ENCODE measurements at places on chromosomes 2 and 18. TPM values are rescaled to one million over a fixed set of nuclear protein-coding genes. Genes with fewer than 3 reads are reported as not detected.

- H3K27me3 ChIP-seq: no peaks in the 10 kb centered on the region
- no peak for DNase-seq
- H3K4me1 ChIP-seq: no peaks in the 10 kb centered on the region
- no peak overlapping the region for H3K27ac ChIP-seq
- H3K36me3 ChIP-seq: no peaks in the 10 kb centered on the region
Measured at GRCh38 chr2:153890576-153890975, 18.9 kb downstream of the GALNT13 start.

DNA sequence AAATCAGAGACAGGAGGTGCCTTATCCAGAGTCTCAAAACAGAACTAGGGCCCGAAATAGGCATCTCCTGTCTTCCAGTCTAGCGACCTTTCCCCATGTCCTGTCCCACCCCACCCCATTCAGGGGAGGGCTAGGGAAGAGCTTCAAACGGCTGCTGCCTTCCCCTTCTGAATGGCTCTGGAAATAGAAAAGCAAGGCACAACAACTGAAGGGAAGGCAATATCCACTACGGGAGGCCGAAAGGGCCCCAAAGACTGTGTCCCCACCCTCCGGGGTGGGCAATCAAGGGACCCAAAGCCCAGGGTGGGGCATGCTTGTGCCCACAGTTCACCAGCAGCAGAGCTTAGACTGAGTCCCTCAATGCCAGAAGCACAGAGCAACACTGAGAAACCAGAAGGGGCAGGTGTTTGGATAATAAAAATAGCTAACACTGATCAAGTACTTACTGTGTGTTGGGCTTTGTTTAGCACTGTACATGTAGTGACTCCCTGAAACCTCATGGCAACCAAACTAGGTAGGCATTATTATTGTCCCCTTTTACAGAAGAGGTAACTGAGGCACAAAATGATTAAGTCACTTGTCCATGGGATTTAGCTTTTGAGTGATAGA lies 38.5 kb downstream of the CYRIA start:
- H3K27me3 ChIP-seq: no peaks in the 10 kb centered on the region
- H3K27ac ChIP-seq: peak overlapping the region; percentile 56
- peaks cover 87% of the 10 kb centered on the region for H3K4me1 ChIP-seq
- DNase-seq: no peak

- H3K4me3 ChIP-seq: no peak overlapping the region
- H3K27ac ChIP-seq: peak overlapping the region; percentile 74
- peak; percentile 62 for DNase-seq
- H3K36me3 ChIP-seq: no peaks in the 10 kb centered on the region
- no peaks in the 10 kb centered on the region for H3K27me3 ChIP-seq
- H3K4me1 ChIP-seq: peaks cover 81% of the 10 kb centered on the region
Measured at GRCh38 chr2:47058003-47058931, 96.8 kb downstream of the STPG4 start.

PTH2R gene
- not detected for total RNA-seq

NRBP1 gene
- 138 TPM for total RNA-seq

GRCh38 chr18:25817546-25818237 lies 272.7 kb downstream of the SS18 start:
- DNase-seq: no peak
- no peak overlapping the region for H3K4me3 ChIP-seq
- no peak overlapping the region for H3K27ac ChIP-seq
- no peaks in the 10 kb centered on the region for H3K27me3 ChIP-seq
- no peaks in the 10 kb centered on the region for H3K4me1 ChIP-seq

DNA sequence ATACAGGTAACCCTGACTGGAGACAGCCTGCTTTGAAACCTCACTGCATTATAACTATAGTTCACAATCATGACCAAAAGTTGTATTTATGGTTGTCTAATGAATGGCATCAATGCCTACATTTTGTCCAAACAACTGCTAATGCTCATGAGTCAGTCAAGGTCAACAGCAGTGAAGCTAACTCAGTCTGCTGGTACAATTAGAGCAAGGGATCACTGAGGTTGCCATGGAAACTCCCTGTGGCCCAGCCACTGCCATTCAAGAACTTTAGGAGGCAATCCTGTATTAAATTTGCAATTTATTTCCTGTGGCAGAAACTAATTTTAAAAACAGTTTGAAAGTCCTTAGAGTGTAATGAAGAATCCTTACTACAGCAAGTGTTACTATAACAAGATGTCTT lies 185.1 kb upstream of the SMAD7 start:
- DNase-seq: no peak
- no peaks in the 10 kb centered on the region for H3K27me3 ChIP-seq
- H3K4me1 ChIP-seq: no peaks in the 10 kb centered on the region
- H3K36me3 ChIP-seq: no peaks in the 10 kb centered on the region
- H3K4me3 ChIP-seq: no peak overlapping the region

GRCh38 chr2:226495466-226496272 lies 304.0 kb downstream of the IRS1 start:
- no peak overlapping the region for H3K27ac ChIP-seq
- no peaks in the 10 kb centered on the region for H3K36me3 ChIP-seq
- H3K4me1 ChIP-seq: no peaks in the 10 kb centered on the region
- H3K27me3 ChIP-seq: no peaks in the 10 kb centered on the region

- no peaks in the 10 kb centered on the region for H3K27me3 ChIP-seq
- no peaks in the 10 kb centered on the region for H3K36me3 ChIP-seq
- no peak overlapping the region for H3K27ac ChIP-seq
- H3K4me3 ChIP-seq: no peak overlapping the region
- DNase-seq: no peak
- peaks cover 6% of the 10 kb centered on the region for H3K4me1 ChIP-seq
Measured at GRCh38 chr2:207337234-207338219, 171.8 kb upstream of the KLF7 start.

GRCh38 chr2:100902817-100903405 lies 83.0 kb downstream of the NPAS2 start:
- no peaks in the 10 kb centered on the region for H3K36me3 ChIP-seq
- H3K27me3 ChIP-seq: no peaks in the 10 kb centered on the region
- no peak overlapping the region for H3K27ac ChIP-seq

- H3K27me3 ChIP-seq: no peaks in the 10 kb centered on the region
- no peaks in the 10 kb centered on the region for H3K36me3 ChIP-seq
- peak overlapping the region; percentile 83 for H3K27ac ChIP-seq
- peak overlapping the region; percentile 92 for H3K4me3 ChIP-seq
- peak; percentile 79 for DNase-seq
Measured at GRCh38 chr18:13216711-13217465, 1.7 kb upstream of the LDLRAD4 start.

TBR1 gene
- not detected for total RNA-seq

GRCh38 chr2:168215813-168216212 lies 31.6 kb downstream of the STK39 start:
- DNase-seq: no peak
- peaks cover 2% of the 10 kb centered on the region for H3K4me1 ChIP-seq
- H3K4me3 ChIP-seq: no peak overlapping the region
- H3K36me3 ChIP-seq: no peaks in the 10 kb centered on the region
- H3K27me3 ChIP-seq: no peaks in the 10 kb centered on the region
- H3K27ac ChIP-seq: no peak overlapping the region

Data from psoas muscle (tissue), 8 donors.